ENCODE measurements at places on chromosomes 3 and 15.

DNA sequence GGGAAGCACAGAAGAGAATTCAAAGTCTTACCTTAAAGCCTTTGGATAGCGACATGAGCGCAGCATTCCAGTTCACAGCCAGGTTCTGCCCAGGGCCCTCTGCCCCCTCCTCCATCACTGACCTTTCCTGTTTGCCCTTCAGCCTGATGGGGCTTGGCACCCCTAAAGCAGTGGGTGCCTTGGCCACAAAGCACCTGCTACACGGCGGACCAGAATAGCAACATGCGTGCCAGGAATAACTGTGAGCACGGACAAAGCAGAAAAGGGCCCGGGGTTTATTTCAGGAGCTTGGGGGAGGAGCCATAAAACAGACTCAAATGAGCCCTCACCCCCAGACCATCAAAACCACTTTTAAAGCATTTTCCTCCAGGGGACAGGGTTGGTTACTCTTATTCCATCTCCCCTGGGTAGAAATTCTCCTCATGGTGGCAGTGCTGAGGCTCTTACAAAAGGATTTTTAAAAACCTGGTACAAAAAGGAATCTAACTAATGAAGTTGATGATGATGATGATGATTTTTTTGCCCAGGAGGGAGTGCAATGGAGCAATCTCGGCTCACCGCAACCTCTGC is 135.4 kb downstream of the KLF13 start:
- no peak for DNase-seq

DNA sequence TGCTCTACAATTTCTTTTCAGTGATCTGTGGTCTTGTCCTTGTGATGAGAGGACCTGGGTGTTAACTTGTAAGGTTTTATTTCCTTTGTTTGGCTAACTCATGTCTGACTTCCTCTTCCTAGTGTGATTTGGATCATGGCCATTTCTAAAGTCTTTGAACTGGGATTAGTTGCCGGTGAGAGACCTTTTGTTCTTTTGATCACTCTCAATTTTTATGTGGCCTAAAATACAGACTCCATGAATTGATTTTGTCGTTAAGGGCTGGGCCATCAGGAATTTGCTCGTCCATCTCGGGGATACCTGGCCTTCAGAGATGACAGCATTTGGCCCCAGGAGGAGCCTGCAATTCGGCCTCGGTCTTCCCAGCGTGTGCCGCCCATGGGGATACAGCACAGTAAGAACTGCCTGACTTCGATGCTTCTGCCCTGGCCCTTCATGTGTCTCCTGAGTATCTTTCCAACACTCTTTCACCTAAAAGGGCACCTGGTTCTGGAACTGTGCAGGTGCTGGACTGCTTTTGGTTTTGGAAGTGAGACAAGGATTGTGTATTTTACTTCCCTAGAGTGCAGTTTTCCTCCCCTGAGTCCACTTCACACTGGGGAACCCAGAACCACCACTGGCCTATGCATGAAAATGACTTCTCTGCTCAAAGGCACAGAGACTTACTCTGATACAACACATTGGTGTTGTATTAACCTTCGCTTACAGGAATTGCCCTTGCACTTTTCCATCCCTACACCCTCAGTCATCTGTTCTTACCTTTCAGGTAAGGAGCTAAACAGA is 13.1 kb upstream of the LRRC2 start:
- DNase-seq = peak; percentile 28

DNA sequence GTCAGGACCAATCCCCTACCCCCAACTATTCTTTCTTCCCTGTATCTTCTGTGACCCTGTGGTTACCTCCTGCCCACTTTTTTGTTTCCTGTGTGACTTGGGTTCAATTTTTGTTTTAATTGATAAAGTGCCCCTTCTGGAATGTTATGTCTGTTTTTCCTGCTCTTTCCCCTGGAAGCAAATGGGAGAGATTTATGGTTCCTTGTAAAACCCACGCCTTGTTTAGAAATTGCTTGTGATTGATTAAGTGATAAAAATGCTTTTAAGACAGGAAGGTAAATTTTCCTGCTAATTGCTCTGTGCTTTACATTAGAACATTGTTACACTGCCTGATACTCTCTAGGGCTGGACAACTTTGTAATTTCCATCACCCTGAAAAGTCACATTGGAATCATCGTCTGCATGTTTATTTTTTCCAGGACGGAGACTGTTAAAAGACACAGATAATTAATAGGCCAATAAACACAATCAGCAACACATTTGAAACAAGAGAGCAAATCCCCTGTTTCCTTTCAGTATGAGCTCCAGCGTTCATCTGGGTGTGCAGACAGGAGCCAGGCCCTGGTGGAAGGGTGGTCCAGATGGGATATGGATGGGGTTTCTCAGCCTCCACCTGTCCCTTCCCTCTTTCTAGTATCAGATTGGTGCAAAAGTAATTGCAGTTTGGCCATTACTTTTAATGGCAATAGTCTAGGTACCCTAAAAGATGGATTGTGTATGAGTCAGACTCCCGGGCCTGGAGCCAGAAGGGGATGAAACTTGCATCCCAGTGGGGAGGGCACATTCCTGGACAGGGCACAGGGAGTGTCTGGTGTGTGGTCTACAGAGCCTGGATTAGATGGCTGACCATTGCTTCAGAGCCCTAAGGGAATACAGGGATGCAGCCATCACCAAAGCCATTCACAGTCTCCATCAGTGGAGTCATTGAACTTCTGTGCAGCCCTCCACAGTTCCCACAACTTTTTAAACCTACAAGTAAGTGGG is 58.1 kb upstream of the AGBL1 start:
- no peak for DNase-seq

GRCh38 chr3:109545746-109546145 is 208.4 kb upstream of the DPPA4 start:
- peak; percentile 81 for DNase-seq

GRCh38 chr15:45088801-45089711 is 24.9 kb downstream of the DUOX2 start:
- DNase-seq = no peak

DNA sequence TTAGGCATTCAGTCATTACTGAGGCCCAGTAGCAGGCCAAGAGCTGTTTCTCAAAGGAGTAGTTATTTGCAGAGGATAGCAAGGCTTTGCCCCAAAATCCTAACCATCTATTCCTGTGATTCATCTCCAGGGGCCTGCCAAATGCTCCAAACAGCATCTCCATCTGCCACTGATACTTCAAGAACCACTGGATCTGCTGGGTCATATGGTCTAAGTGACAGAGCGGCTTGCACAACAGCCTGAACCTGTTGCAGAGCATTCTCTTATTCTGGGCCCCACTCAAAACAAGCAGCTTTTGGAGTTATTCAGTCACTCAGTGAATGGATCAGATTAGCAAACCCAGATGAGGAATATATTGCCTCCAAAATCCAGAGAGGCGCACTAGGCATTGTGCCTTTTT is 68.8 kb upstream of the ALDH1A3 start:
- no peak for DNase-seq

DNA sequence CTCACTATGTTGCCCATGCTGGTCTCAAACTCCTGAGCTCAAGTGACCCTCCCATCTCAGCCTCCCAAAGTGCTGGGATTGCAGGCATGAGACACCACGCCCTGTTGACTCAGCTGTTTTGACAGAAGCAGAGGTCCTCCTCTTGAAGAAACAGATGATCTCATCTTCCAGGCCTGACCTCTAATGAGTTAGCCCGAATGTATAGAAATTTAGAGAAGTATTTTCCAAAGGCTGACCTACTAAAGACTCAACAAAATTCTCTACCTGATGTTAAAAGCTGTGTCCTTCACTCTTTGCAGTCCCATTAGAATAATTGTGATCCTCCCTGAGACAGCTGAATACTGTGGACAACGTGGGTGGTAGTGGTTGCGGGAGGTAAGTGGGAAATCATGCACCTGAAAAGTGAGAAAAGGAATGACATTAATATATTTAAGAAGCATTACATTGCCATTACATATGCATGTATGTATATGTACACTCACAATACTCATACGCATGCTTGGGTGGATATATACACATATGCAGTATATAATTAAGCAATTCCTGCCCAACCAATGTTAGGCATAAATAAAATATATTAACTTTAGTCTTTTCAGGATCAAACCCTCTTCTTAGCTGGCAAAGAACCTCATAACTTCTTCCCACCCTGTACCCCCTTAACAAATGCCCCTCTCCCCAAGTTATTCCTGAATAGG is 204.6 kb upstream of the NR2F2 start:
- no peak for DNase-seq

DNA sequence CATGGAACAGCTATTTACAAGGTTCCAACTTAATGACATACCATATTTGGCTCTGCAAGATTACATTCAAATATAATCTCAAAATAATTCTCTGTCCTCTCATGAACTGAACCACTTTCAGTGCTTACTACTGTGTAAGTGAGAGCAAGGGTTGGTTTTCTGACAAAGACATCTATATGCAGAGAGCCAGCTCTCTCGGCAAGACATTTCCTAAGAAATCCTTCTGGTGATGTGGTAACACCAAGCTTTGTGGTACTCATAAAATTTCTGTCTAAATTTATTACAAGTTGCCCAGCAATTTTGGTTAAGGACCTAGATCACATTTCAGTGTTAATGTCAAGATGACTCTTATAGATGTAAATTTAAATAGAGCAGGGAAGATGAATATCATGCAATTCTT is 184.9 kb downstream of the GAP43 start:
- DNase-seq = no peak

GRCh38 chr3:116005404-116005803 is 382.1 kb downstream of the GAP43 start:
- no peak for DNase-seq

GRCh38 chr3:136343873-136344555 is 93.9 kb downstream of the PCCB start:
- DNase-seq = no peak

DNA sequence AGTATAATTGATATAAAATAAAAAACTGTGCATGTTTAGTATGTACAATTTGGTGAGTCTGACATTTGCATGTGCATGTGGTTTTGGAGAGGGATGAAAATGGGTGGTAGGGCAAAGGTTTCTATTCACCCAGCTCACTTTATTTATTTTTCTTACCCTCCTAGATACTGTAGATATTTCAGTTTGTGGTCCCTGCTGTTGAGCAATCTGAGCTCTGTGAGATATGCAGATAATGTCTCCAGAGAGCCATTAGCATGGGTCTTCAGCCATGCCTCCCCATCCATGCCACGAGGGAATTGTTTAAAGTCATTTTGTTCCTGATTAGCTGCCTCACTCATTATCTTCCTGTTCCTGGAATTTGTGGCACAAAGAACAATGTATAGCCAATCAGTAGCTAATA is 44.4 kb upstream of the B3GALNT1 start:
- no peak for DNase-seq

GRCh38 chr15:98611808-98612207 is 36.5 kb upstream of the IGF1R start:
- no peak for DNase-seq

DNA sequence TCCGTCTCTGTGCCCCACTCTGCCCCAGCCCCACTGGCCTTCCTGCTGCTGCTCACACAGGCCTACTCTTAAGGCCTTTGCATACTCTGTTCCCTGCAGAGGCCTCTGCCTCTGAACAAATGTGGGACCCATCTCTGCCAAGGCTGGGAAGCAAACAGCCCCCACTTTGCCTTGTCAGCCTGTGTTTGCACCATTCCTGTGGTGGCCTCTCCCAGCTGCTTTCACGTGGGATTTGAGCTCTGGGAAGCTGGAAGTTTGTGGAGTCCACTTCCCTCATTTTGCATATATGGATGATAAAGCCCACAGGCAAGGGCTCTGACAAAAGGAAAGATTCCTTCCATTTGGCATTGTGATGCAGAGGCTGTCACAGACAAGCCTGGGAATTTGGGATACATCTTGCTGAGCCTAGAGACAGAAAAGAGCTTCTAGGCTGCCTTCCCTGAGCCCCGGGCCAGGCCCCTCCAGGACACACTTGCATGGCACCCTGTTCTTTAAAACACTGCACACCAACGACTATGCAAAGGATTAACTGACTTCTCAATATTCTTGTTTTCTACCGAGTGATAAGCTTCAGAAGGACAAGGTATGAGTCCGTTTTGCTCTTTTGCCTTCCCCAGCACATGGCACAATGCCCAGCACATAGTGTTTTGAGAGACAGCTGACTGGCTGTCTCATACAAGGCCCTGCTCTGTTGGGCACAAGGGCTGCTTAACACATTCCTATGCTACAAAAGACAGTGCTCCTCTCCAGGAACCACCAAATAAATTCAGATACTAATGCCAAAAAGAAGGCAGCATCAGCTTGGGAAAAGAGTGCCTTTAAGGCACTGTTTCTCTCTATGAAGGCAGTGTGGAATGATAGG is 120.7 kb upstream of the TOPAZ1 start:
- DNase-seq = no peak

GRCh38 chr3:18344306-18345014 is 80.7 kb downstream of the SATB1 start:
- DNase-seq = peak; percentile 62

- no peak for DNase-seq
Measured at GRCh38 chr3:190302212-190302867, 19.9 kb downstream of the CLDN1 start.

- DNase-seq = no peak
Measured at GRCh38 chr3:186496635-186497034, 47.5 kb downstream of the CRYGS start.

DNA sequence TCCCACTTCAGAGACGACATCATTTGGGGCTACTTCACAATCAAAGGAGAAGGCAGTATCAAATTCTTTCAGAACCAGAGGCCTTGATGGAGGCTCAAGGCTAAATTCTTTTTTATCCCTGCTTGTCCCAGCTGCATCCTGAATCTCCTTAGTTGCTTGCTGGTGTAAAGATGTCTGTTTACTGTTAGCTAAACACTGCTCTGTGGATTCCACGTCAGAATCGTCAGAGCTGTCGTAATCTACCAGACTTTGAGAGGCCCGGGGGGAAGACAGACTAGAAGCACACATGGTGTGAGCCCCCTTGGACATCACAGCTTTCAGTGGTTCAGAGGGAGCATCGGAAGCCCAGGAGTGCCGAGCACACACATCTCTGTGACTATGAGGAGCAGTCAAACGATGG is 32.6 kb downstream of the LINS1 start:
- no peak for DNase-seq

GRCh38 chr3:81716870-81717509 is 44.5 kb downstream of the GBE1 start:
- no peak for DNase-seq

DNA sequence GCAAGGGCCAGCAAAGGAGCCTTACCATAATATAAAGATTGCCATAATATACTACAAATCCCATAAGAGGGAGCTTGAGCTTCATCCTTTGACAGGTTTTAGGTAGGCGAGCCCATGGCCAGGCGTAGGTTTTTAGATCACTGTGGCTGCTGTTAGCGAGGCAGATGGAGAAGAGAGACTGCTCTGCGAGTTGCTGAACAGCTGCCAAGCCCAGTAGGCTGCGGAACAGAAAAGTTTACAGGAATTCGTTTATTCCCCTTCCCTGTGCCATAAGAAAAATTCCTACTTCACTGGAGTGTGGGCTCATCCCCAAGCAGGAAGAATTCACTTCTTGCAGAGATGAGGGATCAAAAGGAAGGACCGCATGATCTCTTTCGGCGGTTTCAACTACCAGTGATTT is 30.5 kb downstream of the TMED3 start:
- DNase-seq = no peak

Data from Jurkat, Clone E6-1 (cell line).